ENCODE measurements at places on chromosomes 16 and 17.

DNA sequence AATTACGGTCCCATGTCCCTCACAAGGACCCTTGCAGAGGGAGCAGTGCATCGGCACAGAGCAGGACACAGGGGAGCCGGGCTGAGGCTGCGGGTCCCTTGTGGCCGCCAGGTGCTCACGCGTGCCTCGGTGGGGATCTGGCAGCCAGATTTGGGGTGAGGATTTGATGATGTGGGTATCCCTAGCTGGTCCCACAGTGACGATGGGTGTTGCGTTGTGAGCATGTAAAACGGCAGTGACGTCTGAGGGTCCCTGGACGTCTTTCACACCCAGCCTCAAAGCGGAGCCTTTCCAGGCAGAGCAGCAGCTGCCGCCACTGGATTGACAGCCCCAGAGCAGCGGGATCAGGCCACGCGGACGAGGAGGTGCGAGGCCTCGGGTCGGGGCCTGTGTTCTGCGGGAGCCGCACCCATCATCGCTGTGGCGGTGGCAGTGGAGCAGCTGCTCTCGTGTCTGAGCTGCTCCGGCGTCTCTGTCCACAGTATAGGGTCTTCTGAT is 54.6 kb downstream of the WDR45B start:
- DNase-seq = no peak

GRCh38 chr17:4602041-4602440 is 17.7 kb downstream of the SMTNL2 start:
- no peak for DNase-seq

- no peak for DNase-seq
These were observed 94.9 kb downstream of the ANKRD11 start for GRCh38 chr16:89395150-89396142.

GRCh38 chr16:68450741-68451255 is 2.5 kb upstream of the SMPD3 start:
- DNase-seq = no peak

- DNase-seq = no peak
These were observed 3.2 kb downstream of the ACLY start for GRCh38 chr17:41915566-41915965.

- DNase-seq = no peak
These were observed 175.3 kb upstream of the FAM20A start for GRCh38 chr17:68776451-68776850.

- no peak for DNase-seq
These were observed 82.4 kb downstream of the WNT3 start for GRCh38 chr17:46736100-46736499.

GRCh38 chr17:80347948-80348351 is 67.0 kb upstream of the ENDOV start:
- DNase-seq = no peak

DNA sequence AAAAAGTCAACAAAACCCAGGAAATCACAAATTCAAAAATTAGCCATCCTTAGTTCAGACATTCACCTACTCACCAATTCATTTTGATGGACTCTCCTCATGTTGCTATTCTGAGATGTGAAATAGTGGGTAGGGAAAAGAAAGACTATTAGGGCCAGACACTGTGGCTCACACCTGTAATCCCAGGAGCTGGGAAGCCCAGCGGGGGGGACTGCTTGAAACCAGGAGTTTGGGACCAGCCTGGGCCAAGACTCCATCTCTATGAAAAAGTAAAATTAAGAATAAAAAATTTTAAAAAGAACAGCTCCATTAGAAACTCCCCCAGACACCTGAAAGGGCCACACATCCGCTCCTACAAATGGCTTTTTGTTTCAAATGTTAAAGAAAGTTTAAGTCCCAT is 21.4 kb downstream of the UBE2O start:
- DNase-seq = no peak

DNA sequence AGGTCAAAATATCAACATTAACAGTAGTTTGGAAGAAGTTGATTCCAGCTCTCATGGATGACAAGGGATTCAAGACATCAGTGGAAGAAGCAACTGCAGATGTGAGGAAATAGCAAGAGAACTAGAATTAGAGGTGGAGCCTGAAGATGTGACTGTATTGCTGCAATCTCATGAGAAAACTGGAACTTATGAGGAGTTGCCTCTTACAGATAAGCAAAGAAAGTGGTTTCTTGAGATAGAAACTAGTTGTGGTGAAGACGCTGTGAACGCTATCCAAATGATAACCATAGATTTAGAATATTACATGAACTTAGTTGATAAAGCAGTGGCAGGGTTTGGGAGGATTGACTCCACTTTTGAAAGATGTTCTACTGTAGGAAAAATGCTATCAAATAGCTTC is 67.8 kb downstream of the GOSR1 start:
- no peak for DNase-seq

DNA sequence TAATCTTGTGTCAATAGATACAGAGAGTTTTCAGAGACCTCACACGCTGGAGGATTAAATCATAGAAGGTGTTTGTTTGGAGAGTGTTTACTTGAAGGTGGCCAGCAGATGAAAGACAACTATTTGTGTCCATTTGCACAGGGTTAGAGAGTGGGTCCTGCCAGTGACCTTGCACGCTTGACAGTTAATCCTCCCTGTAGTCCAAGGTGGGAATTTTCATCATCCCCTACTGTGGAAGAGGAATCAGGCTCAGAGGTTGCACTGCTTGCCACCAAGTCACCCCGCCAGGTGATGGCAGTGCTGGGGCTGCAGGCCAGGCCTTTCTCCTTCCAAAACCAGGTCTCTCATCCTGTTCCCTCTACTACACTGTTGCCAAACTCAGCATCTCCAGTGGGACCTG is 12.3 kb downstream of the CDH1 start:
- DNase-seq = no peak

DNA sequence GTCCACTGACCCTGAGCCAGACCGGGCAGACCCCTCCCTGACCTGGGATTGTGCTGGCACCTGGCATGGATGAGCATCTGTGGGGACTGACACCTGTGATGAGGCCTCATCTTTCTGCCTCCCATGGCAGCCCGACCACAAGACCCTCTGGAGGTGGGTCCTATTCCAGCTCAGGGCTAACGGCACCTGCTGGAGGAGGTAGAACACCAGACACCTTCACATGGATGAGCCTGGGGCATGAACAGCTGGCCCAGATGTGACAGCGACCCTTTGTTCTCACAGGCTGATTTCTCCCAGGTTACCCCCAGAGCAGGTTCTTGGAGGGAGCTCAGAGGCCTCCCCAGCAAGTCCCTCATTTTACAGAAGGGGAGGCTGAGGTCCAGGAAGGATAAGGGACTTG is 46.4 kb upstream of the PIK3R6 start:
- no peak for DNase-seq

DNA sequence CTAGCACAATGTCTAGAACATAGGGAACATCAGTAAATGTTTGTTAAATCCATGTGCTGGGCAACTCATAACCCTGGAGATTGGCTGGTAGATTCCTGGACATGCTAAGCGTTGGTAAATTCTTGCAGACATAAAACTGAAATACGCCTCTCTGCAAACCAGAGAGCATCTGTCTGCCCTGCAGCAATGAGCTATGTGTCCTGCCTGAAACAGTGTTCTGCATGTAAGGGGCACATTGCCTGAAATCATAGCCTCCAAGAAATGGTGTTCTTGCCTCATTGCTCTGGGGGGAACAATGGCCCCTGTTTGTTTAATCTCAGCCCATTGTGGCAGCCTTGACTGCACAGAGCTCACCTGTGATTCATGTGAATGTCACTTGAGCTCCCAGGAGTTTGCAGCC is 113.5 kb upstream of the CCL2 start:
- no peak for DNase-seq

- no peak for DNase-seq
These were observed 10.2 kb downstream of the EEF2K start for GRCh38 chr16:22216191-22216831.

GRCh38 chr17:4488989-4489595 is 9.6 kb upstream of the SPNS2 start:
- DNase-seq = no peak

GRCh38 chr16:57192720-57193486 is 6.8 kb downstream of the RSPRY1 start:
- DNase-seq = no peak
